Ovary (tissue), 10 donors: ENCODE measurements at places on chromosomes 5 and 9. TPM values are rescaled to one million over a fixed set of nuclear protein-coding genes. Genes with fewer than 3 reads are reported as not detected.

GRCh38 chr5:155926031-155926430 is 400.9 kb upstream of the SGCD start:
- no peak overlapping the region for H3K27ac ChIP-seq
- H3K4me1 ChIP-seq = no peaks in the 10 kb centered on the region
- H3K36me3 ChIP-seq = no peaks in the 10 kb centered on the region
- H3K27me3 ChIP-seq = no peaks in the 10 kb centered on the region
- no peak overlapping the region for H3K4me3 ChIP-seq

P4HA2 gene
- 36.9 TPM for total RNA-seq

DNA sequence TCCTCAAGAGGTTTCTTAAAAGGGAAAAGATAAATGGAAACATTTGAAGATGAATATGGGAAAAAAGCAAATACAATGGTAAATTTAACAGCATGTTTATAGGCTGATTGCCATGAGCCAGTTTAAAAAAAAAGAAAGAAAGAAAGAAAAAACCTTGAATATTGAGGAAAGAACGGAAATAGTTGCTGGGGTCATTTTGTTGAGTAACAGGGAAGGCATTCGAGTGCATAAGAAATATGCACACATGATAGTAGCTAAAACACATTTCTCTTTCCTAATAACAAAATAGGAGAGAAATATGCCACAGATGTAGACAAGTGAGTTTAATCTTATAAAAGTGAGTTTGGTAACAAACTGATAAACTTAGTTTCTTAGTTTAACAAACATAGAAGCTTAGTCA is 864.6 kb upstream of the ACO1 start:
- no peaks in the 10 kb centered on the region for H3K36me3 ChIP-seq
- H3K4me1 ChIP-seq = peaks cover 7% of the 10 kb centered on the region
- H3K27me3 ChIP-seq = no peaks in the 10 kb centered on the region
- no peak overlapping the region for H3K4me3 ChIP-seq

HMGCS1 gene
- 55.5 TPM for total RNA-seq

- no peak overlapping the region for H3K4me3 ChIP-seq
- no peaks in the 10 kb centered on the region for H3K36me3 ChIP-seq
- no peak for DNase-seq
- no peaks in the 10 kb centered on the region for H3K27me3 ChIP-seq
Measured at GRCh38 chr5:69083412-69083811, 10.4 kb upstream of the SLC30A5 start.

KLF9 gene
- 39.2 TPM for total RNA-seq

- H3K27ac ChIP-seq = peak overlapping the region; percentile 30
- peaks cover 26% of the 10 kb centered on the region for H3K4me1 ChIP-seq
- no peaks in the 10 kb centered on the region for H3K36me3 ChIP-seq
- no peak overlapping the region for H3K4me3 ChIP-seq
- no peaks in the 10 kb centered on the region for H3K27me3 ChIP-seq
- DNase-seq = peak; percentile 42
Measured at GRCh38 chr9:134662143-134662876, 20.7 kb downstream of the COL5A1 start.

DNA sequence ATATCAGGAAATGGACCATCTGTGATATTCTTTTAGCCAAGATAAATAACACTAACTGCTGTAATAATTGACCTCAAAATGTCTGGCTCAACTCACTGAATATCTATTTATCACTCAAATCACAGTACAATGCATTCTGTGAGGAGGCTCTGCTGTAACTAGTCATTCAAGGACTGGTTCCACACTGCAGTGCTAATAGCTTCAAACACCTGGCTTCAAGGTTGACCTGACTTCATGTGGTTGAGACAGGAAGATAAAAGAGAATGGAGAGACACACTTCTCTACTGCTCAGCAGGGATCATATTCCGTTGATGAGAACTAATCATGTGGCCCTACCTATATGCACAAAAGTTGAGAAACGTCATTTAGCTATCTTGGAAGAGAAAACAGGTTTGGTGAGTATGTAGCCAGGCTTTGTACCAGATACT is 3.4 kb upstream of the RHOBTB3 start:
- H3K36me3 ChIP-seq = no peaks in the 10 kb centered on the region
- no peaks in the 10 kb centered on the region for H3K27me3 ChIP-seq
- no peak for DNase-seq
- H3K4me1 ChIP-seq = peaks cover 15% of the 10 kb centered on the region
- peak overlapping the region; percentile 99 for H3K27ac ChIP-seq

SMIM33 gene
- total RNA-seq = not detected

SEMA4D gene
- total RNA-seq = 16.7 TPM

- no peak for DNase-seq
- no peaks in the 10 kb centered on the region for H3K36me3 ChIP-seq
- no peak overlapping the region for H3K27ac ChIP-seq
- H3K4me3 ChIP-seq = no peak overlapping the region
- peaks cover 12% of the 10 kb centered on the region for H3K4me1 ChIP-seq
- H3K27me3 ChIP-seq = no peaks in the 10 kb centered on the region
Measured at GRCh38 chr5:173306695-173307094, 21.5 kb downstream of the STC2 start.

DNA sequence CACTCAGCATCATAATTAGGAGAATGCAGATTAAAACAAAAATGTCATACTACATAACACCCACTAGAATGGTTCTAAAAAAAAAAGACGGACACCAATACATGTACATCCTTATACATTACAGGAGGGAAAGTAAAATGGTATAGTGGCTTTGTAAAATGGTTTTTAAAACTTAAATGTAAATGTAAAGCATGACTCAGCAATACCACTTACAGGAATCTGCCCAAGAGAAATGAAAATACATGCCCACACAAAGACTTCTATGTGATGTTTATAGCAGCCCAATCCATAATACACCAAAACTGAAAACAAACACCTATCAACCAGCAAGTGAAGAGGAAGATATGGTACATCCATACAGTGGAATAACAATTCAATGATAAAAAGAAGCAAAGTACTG is 939.1 kb upstream of the ACO1 start:
- DNase-seq = no peak
- no peaks in the 10 kb centered on the region for H3K4me1 ChIP-seq
- no peak overlapping the region for H3K4me3 ChIP-seq
- no peak overlapping the region for H3K27ac ChIP-seq

TAF1L gene
- total RNA-seq = not detected

DNA sequence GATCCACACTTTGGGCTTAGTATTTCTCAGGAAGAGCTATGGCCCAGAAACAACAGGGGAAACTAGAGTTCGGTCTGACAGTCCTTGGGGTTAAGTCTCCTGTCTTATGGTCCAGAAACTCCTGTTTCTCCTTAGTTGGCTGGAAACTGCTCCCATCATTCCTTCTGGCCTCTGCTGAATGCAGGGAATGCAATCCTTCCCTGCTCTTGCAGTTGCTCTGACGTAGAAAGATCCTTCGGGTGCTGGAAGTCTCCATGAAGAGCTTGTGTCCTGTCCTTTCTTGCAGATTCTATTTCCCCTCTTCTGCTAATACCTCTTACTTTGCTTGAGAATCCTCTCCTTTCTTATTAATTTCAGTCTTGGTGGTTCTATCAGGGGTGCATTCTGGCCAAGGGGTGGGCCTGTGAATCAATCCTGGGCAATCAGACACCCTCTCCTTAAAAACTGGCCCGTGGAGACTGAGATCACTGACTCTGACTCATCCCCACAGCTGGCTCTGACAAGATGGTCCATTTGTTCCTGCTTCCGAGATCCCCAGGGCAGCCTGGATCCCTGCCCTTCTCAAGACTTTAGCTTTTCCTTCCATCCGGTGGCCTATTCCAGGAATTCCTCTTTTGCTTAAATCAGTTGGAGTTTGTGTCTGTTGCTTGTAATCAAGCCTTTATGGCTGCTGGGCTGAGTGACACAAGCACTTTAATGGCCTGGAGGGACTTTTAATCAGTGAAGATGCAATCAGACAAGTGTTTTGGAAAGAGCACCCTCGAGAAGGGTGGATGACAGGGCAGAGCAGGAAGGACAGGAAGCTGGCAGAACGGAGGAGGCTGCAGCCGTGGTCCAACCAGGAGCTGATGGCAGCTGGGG is 23.7 kb downstream of the PTGS1 start:
- peak; percentile 40 for DNase-seq
- no peaks in the 10 kb centered on the region for H3K27me3 ChIP-seq
- H3K36me3 ChIP-seq = no peaks in the 10 kb centered on the region
- no peaks in the 10 kb centered on the region for H3K4me1 ChIP-seq
- H3K4me3 ChIP-seq = no peak overlapping the region
- H3K27ac ChIP-seq = no peak overlapping the region

DNA sequence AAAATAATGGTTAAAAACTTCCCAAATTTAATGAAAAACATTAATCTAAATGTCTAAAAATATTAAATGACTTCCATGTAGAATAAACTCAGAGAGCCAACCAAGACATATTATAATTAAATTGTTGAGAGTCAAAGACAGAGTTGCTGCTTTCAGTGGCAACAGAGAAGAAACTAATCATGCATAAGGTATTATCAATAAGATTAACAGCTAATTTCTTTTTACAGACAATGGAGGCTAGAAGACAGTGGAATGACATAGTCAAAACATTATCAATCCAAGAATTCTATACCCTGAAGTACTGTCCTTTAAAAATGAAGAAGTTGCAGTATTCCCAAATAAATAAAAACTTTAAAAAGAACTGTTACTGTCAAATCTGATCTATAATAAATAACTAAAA is 268.7 kb downstream of the IRX2 start:
- H3K27ac ChIP-seq = no peak overlapping the region
- no peak overlapping the region for H3K4me3 ChIP-seq
- H3K4me1 ChIP-seq = no peaks in the 10 kb centered on the region
- no peaks in the 10 kb centered on the region for H3K36me3 ChIP-seq

DNA sequence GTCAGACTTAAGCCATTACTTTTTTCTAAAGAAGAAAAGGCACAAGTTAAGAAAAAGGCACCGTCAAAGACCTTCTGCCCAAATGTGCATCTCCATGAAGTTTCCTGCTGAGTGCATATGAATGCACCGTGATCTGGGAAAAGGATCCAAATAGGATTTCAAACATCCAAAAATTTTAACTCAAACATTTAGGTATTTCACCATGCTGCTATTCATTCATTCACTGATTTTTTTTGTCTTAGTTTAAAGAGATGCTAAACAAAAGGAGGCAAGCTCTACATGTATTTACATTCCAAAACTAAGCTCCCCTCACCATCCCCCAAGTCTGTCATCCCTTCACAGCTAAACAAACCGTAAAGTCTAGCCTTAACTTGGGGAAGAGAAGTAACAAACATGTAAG is 291.9 kb downstream of the ARL15 start:
- H3K36me3 ChIP-seq = no peaks in the 10 kb centered on the region
- H3K4me1 ChIP-seq = no peaks in the 10 kb centered on the region
- no peak overlapping the region for H3K4me3 ChIP-seq
- no peak for DNase-seq
- H3K27me3 ChIP-seq = no peaks in the 10 kb centered on the region

DNA sequence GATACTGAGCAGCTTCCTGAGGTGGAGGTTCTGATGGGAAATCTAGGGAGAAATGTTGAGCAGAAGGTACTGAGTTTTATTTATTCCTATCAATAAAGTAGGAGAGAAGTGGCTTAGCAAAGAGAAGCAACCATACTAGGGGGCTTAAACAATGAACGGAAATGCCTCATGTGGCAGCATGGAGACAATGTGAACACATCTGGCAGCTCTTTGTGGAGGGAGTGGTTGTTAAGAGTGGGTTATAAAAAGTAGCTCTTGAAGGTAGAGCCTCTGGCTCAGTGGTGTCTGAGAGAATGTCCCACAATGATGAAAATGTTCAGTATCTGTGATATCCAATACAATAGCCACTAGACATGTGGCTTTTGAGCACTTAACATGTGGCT is 52.7 kb upstream of the EQTN start:
- no peak overlapping the region for H3K4me3 ChIP-seq
- DNase-seq = no peak
- H3K27ac ChIP-seq = no peak overlapping the region
- no peaks in the 10 kb centered on the region for H3K36me3 ChIP-seq

- no peak overlapping the region for H3K4me3 ChIP-seq
- DNase-seq = no peak
- no peaks in the 10 kb centered on the region for H3K27me3 ChIP-seq
- no peak overlapping the region for H3K27ac ChIP-seq
- H3K36me3 ChIP-seq = no peaks in the 10 kb centered on the region
Measured at GRCh38 chr9:73906671-73907070, 590.5 kb upstream of the RORB start.

DNA sequence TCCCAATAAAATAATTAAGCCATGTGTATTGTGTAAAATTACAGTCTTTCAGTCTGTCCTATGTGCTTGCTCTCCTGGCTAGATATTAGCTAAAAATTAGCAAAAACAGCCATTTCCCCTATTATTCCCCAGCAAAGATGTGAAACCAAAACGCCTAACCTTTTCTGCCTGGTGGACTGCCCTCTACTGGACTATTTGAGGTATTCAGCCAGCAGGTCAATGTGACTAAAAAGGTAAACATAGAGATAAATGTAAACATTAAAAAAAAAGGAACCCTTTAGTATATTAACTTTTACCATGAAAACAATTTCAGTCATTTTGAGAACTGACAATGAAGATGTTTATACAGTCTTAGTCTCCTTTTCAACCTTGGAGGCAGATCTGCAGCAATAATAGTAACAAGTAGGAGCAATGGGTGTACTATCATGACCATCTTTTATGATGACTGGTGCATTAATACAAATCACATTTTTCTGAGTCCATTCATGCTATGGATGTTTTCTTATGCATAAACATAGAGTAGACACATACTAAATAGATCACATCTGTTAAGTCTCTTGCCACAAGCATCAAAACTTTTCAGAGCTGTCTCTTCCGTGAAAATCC is 10.1 kb downstream of the ATG12 start:
- no peak overlapping the region for H3K27ac ChIP-seq
- DNase-seq = no peak
- no peaks in the 10 kb centered on the region for H3K36me3 ChIP-seq
- no peaks in the 10 kb centered on the region for H3K4me1 ChIP-seq
- H3K4me3 ChIP-seq = no peak overlapping the region

GRCh38 chr9:15915711-15916110 is 362.9 kb downstream of the CCDC171 start:
- H3K27ac ChIP-seq = no peak overlapping the region
- no peaks in the 10 kb centered on the region for H3K4me1 ChIP-seq
- no peak for DNase-seq
- H3K4me3 ChIP-seq = no peak overlapping the region
- no peaks in the 10 kb centered on the region for H3K36me3 ChIP-seq
- no peaks in the 10 kb centered on the region for H3K27me3 ChIP-seq

SPATA31D4 gene
- not detected for total RNA-seq

DNA sequence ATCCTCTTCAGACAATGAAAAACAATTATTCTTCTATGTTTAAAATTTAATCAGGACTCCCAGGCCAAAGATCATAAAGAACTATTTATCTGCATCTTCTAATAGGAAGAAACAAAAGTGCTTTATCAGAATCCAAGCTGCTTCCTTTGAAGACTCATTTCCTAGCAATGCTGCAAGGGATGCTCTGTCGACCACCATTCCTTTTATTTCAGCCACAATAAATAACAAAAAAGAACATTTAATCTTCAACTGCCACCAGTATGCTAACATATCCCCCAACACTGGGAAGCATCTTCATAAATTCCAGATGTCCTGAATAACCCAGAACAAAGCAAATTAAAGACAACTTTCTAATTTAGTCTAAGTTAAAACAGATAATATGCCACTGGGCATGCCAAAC is 68.7 kb downstream of the PKD2L2 start:
- H3K4me3 ChIP-seq = no peak overlapping the region
- no peak overlapping the region for H3K27ac ChIP-seq
- no peak for DNase-seq
- H3K4me1 ChIP-seq = peaks cover 2% of the 10 kb centered on the region
- no peaks in the 10 kb centered on the region for H3K27me3 ChIP-seq
